AG04449 (cell line): ENCODE measurements at places on chromosomes 5 and 9.
A peak's percentile ranks its signal among the peaks of the same experiment; 100 is the strongest.

DNA sequence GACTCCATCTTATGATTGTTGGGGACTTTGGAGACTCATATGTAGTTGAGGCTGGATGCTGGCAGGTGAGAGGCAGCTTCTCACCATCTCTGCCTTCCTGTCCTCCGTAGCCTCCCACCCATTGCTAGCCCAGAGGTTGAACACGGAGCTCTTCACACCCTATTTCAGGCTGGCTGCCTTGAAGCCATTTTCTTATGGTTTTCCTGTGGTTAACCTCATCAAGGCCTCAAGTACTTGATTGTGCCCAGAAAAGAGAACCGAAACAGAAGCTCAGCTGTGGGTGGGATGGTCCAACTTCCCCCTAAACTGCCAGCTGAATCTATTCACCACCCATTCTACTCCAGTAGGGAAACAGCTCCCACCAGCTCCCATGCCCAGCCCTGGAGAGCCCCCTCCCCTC lies 102.9 kb downstream of the LIFR start:
- DNase-seq: no peak

DNA sequence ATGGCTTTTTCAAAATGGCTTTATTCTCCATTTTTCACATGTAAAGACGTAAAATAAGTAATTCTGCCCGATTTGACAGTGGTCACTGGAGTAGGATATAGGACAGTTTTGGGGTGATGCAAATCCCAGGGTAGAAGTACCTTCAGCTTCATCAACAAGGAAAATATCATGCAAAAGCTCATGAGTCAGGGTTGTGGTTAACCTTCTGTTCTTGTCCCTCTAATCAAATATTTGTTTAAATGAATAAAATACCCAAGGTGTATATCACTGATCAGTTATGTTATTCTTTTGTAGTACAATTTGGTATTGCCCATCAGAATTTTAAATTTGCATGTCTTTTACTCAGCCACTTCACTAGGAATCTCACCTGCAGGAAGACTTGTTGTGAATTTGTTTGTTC lies 40.0 kb downstream of the FBXL7 start:
- DNase-seq: no peak

GRCh38 chr5:15606197-15606596 lies 106.2 kb downstream of the FBXL7 start:
- no peak for DNase-seq

- DNase-seq: peak; percentile 46
Observed at GRCh38 chr9:95091601-95092261, 225.8 kb downstream of the FANCC start.

GRCh38 chr9:116913536-116913935 lies 226.4 kb downstream of the TRIM32 start:
- no peak for DNase-seq
